ENCODE measurements at places on chromosomes 7 and 10.

- DNase-seq = no peak
Measured at GRCh38 chr10:102246261-102246660, 929 bp downstream of the GBF1 start.

DNA sequence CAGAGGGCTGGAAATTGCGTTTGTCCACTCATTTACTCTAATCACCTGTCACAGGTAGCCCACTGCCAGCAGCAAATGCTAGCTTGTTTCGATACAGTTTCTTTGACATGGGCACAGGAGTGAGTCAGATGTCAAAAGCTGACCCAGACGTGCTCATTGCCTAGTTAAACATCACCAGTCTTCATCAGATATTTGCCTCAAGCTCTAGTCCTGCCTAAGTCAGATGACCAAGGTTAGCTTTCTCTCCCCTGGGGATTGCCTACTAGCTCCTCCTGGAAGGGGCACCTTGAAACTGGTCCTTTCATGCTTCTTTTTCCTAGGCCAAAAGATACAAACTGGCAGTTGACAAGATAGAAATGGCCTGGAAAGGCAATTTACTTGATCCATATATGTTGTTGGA is 35.2 kb downstream of the GPAM start:
- no peak for DNase-seq

- no peak for DNase-seq
Measured at GRCh38 chr7:138350701-138351357, 109.2 kb upstream of the TRIM24 start.

DNA sequence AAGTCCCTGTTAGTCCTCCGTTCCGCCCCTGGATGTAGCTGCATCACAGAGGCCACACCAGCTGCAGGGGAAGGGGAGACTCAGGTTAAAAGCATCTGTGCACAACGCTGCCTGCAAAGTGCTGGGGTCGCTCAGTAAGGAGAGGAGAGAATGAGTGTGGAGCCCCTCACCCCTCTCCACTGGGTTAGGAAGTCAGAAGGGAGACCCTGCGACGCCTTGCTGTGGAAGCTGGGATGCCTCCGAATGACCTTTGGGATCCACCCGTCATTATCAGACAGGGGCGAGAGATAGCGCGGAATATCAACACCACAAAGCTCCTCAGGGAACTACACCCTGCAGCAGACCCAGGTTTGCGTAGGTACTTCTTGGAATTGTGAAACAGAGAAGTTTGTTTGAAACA is 167.7 kb upstream of the SHH start:
- DNase-seq = no peak

GRCh38 chr7:42227936-42228591 is 8.9 kb downstream of the GLI3 start:
- DNase-seq = no peak

DNA sequence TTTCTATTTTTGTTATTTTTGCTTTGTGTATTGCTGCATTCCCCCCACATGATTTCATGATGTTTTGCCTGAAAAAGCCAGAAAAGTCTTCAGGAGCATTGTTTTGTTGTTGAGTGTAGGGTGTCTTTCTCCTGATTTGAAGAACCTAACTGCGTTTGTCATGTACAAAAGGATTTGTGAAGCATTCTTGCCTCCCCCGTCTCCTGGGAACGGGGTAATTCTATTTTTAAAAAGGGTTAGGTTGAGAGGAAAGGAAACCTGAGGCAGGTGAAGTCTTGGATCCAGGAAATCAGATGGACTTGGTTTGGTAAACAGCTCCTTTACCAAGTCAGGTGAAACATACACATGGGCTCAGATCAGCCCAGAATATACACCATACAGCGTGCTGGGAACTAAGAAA is 26.0 kb upstream of the BTBD16 start:
- no peak for DNase-seq

- no peak for DNase-seq
Measured at GRCh38 chr10:72020914-72021809, 57.0 kb downstream of the CHST3 start.

DNA sequence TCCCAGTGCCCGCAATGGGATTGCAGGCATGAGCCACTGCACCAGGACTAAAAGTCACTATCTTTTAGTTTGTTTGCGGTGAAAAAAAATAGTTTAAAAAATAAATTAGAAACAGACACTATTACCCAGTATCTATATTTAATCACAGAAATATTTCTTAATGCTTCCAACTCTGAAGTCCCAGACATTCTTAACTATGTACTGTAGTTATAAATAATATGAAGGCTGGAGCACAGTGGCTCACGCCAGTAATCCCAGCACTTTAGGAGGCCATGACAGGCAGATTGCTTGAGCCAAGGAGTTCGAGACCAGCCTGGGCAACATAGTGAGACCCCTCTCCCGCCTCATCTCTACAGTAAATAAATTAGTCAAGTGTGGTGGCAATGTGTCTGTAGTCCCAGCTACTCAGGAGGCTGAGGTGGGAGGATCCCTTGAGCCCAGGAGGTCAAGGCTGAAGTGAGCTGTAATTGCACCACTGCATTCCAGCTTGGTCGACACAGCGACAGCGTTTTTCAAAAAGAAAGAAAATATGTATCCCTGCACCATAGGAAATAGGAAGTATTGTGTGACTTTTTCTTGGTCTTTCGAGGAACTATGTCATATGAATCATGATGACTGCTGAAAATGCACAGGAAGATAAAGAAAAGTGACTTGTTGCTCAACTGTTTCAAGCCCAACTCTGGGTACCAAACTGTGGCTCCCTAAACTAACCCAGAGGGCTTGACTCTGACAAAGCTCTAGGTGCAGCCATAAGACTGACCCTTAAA is 74.9 kb upstream of the STEAP1B start:
- DNase-seq = no peak

GRCh38 chr7:1364068-1364905 is 95.0 kb downstream of the MICALL2 start:
- no peak for DNase-seq

DNA sequence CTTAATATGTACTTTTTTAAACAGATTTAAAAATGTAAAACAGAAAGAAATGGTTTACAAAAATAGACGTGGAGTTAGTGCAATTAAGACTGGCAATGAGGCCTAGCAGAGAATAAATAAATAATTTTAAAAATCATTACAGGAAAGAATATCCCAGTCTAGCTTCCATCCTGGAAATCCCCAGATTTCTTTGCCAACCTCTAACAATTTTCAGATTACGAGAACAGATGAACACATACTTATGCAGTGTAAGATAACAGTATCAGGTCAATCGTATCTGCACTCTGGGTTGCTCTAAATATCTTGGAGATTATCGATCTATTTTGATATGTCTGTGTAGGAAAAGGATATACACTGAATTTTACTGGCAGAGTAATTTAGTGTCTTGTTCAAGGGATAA is 210.5 kb downstream of the SEMA3A start:
- no peak for DNase-seq

DNA sequence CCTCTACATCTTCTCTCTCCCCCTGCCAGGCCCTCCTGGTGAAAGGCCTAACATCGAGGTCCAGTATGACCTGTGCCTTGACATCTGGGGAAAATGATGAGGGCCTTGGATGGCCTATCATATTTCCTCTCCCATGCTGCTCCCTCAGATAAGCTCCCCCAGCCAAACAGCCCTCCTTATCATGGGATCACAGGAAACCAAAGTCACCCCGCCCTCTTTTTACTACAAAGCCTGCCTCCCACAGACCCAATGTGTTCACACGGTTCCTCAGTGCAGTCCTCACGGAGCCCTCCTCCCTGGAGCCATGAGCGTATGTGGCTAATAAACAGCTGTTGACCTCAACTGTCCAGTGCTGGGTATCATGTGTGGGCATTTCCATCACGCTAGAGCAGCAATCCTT is 32.0 kb downstream of the C10orf90 start:
- DNase-seq = no peak

DNA sequence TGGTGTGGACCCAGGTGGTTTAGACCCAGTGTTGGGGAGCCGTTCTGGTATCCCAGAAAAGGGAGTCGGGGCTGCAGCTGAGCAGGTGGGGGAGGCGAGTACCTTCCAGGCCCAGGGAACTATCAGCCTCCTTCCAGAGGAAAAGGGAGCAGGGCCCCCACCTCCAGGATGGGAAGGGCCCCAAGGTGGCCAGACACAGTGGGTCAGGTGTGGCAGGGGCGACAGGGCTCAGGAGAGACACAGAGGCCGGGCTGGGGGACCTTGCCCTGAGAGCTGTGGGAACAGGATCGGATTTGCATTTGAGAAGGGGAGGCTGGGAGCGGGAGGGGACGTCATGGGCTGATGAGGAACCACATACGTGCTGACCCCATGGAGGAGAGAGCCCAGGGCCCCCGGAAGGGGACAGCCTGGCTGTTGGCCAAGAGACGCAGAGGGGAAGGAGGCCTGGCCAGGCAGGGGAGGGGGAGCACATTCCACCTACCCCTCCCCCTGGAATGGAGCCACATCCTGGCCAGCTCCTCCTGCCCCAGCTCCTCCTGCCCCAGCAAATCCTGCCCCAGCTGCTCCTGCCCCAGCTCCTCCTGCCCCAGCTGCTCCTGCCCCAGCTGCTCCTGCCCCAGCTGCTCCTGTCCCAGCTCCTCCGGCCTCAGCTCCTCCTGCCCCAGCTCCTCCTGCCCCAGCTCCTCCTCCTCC is 9.7 kb upstream of the TTYH3 start:
- no peak for DNase-seq

DNA sequence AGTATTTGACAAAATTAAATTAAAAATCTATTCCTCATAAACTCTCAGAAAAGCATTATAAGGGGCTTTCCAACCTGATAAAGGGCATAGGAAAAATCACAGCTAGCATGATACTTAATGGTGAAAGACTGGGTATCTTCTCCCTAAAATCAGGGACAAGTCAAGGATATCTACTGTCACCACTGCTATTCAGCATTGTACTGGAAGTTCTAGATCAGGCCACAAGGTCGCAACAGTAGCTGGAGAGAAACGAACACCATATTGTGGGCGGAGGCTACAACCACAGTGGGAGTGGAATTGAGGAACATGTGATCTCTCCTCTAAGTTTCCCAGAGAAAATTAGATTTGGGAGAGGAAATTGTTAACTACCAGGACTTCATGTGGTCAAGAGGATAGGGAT is 70.0 kb upstream of the NAMPT start:
- DNase-seq = no peak

GRCh38 chr7:93053949-93054943 is 63.5 kb downstream of the SAMD9 start:
- no peak for DNase-seq

DNA sequence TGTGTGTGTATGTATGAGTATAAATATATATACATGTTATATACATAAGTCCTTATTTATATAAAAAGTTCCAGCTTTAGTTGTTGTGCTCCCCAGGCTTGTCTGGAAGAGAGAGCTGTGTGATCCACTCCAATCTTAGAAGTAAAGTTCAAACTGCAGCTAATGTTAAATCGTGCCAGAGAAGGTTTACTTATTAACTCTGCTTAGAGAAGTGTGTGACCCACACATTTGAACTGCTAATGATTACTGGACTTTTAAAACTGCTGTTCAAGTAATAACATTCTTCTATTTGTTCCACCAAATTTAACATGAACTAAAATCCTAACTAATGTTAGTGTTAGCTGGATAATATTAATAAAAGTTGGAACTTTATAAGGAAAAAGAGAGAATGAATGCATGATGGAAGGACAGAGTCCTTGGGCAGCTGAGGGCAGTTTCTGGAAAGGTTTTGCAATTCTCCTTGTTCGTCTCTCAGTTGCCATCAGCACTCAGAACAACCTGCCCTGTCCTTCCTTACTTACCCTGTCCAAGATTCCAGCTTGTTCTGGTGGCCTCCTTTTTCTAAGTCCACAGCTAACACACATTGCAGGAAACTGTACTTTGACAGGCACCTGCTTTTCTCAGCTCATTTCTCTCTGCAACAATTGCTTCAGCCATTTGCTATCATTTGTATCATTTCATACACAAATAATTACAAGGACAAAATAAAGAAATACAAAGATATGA is 162.6 kb downstream of the FAM107B start:
- no peak for DNase-seq

GRCh38 chr10:111281516-111281915 is 204.7 kb downstream of the ADRA2A start:
- DNase-seq = no peak

- no peak for DNase-seq
Measured at GRCh38 chr7:4066626-4067475, 615.2 kb upstream of the FOXK1 start.

GRCh38 chr7:151999424-152000090 is 25.9 kb upstream of the GALNT11 start:
- no peak for DNase-seq

- no peak for DNase-seq
Measured at GRCh38 chr7:1452205-1452604, 7.1 kb downstream of the MICALL2 start.

GRCh38 chr7:113625494-113626102 is 293.2 kb downstream of the PPP1R3A start:
- no peak for DNase-seq

GRCh38 chr10:123575105-123575504 is 91.0 kb upstream of the GPR26 start:
- DNase-seq = no peak

- no peak for DNase-seq
Measured at GRCh38 chr7:34237493-34237849, 332.1 kb downstream of the BMPER start.

DNA sequence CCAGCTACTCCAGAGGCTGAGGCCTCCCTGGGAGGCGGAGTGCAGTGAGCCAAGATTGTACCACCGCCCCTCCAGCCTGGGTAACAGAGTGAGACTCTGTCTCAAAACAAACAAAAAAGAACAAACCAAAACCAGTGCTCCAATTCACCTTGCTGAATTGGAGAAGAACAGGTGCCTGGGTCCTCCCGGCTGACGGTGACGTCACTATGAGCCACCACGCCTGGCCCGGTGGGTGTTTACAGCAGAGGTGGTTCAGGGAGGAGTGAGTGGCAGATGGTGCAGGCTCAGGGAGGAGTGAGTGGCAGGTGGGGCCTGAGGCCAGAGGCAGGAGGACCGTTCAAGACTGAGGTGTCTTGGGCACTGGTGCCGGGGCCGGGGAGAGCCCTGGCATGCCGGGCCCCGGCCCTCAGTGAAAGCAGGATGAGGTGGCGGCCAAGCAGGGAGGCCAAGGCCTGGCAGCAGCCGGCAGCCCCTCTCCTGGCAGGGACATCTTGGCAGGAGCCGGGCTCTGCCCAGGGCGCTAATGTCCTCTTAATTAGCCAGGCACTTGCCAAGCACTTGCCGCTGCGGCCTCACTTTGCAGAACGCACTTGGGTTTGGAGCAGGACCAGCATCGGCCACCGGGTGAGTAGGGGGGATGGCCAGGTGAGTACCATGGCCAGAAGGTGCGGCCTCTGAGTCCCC is 162.8 kb upstream of the TNRC18 start:
- peak; percentile 55 for DNase-seq

DNA sequence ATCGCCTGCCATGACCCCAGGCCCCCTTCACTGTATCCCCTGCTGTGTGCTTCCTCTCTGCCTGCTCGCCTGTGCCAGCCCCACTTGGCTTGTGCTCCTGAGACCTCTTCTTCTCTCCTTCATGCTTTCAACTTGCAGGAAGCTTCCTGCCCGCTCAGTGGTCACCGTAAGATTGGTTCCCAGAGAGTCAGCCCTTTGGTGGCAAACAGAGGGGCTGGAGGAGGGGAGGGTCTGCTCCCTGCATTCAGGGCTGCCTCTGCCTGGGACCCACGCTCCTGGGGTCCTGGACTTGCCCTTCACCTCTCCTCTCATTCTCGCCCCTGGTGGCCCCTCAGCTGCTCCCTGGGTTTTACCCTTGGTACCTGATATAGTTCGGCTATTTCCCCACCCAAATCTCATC is 45.8 kb upstream of the ZNF32 start:
- DNase-seq = no peak

All from SHP77 treated with DMSO at 0.1 percent for 48 hours (cell line).